ENCODE measurements at places on chromosomes 6 and 20.
A peak's percentile ranks its signal among the peaks of the same experiment; 100 is the strongest.

GRCh38 chr20:10848810-10849370 is 175.1 kb upstream of the JAG1 start:
- peak; percentile 94 for DNase-seq

DNA sequence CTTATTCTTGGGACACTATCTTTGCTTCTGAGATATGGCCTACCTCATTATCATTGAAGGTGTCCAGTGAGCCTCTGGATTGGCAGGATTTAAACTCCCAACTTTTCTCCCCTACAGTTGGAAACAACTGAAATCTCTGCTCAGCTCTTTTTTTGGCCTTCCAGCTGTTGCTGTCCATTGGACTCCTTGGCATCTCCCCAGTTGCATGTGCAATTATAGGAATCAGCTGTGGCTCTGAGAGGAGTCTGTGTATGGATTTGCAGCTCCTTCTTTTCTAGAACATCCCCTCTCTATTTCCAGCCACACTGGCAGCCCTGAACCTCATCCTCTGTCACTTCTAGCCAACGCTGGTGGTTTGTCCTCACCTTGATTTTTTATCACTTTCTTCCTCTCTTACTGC is 21.2 kb downstream of the RAB22A start:
- no peak for DNase-seq

DNA sequence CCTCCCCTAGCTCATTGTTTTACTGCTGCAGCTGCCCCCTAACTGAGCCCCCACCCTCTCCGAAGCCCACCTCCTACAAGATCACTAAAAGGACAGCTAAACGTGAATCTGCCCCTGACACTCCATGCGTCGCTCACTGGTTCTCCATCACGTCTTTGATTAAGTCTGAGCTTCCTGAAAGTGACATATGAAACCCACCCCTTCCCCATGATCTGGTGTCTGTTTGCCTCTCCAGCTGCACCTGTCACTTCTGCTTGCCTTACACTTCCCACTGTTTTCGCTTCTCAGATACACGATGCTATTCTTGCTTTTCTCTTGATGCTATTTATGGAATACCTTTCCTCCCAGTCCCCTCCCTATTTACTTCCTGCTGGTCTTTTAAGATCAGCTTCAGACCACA is 8.0 kb upstream of the PERP start:
- DNase-seq: no peak

GRCh38 chr6:157533048-157533871 is 152.3 kb downstream of the ZDHHC14 start:
- DNase-seq: no peak

GRCh38 chr20:3318226-3318884 is 79.4 kb upstream of the SLC4A11 start:
- DNase-seq: peak; percentile 17

- DNase-seq: no peak
Measured at GRCh38 chr6:118101220-118101619, 194.2 kb downstream of the SLC35F1 start.

DNA sequence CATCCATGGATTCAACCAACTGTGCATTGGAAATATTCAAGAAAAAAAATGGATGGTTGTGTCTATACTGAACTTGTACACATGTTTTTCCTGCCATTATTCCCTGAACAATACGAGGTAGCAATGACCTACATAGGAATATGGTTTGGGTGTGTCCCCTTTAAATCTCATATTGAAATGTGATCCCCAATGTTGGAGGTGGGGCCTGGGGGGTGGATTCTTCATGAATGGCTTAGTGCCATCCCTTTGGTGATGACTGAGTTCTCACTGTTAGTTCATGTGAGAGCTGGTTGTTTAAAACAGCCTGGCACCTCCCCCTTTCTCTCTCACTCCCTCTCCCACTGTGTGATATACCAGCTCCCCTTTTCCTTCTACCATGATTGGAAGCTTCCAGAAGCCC is 139.8 kb upstream of the BACH2 start:
- no peak for DNase-seq

DNA sequence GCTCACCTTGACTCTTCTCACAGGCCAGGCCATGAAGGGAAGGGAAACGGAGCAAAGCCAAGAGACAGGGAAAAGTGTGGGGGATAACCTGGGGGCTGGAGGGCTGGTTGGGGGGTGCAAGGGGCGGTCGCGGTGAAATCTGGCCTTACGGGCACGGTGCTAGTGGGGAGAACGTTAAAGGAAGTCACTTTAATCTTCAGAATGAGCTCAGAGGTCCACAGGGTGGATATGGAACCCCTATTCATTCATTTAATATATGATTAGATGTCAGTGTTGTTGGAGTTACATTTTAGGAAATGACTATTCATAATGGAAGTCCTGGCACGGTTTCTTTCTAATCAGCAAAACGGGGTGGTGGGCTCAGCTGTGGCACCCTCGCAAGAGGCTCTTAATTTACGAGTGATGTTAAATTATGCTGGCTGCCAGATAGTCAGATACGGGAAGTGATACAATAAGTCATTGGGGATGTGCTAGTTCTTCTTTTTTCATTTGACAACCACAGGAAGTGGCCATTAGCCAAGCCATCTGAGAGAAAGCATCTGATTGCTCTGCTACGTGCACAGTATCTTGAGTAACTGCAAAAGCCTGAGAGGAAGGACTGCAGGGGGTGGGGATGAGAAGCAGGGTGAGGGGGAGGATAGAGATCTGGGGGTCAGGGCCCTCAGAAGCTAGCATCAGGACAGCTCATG is 253.0 kb downstream of the QKI start:
- DNase-seq: peak; percentile 84

DNA sequence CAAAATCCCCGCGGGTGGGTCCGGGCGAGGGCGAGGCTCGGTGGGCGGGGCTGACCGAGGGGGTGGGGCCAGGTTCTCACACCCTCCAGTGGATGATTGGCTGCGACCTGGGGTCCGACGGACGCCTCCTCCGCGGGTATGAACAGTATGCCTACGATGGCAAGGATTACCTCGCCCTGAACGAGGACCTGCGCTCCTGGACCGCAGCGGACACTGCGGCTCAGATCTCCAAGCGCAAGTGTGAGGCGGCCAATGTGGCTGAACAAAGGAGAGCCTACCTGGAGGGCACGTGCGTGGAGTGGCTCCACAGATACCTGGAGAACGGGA is 809 bp downstream of the HLA-G start:
- no peak for DNase-seq

DNA sequence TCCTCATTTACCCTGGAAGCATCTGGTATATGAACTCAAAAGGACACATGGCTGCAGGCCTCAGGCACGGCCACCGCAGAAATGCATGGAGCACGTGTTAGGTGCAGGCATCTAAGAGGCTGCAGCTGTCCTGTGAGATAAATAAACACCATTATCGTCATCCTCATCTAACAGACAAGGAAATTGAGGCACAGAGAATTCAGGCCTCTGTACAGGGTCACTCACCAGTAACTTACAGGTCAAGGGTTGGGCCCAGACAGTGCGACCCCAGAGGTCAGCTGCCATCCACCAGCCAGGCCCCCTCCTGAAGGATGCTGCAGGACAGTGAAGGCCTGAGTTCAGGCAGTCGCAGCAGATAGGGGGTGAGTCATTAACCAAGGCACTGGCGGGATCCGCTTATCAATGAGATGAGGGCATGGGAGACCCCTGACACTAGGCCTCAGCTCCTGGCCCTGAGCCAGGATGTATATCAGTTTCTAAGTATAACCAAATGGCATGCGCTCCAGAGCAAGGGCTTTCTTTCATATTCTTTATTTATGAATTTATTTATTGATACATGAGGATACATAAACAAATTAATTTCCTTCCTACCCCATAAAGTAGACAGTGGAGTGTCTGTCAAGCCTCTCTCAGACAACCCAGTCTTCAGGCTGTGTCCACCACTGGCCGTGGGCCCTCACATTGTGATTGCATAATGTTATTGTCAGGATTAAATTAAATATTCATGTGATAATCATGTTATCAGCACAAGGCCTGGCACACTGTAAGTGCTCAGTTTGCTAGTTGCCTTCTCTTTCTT is 316.9 kb downstream of the QKI start:
- no peak for DNase-seq

DNA sequence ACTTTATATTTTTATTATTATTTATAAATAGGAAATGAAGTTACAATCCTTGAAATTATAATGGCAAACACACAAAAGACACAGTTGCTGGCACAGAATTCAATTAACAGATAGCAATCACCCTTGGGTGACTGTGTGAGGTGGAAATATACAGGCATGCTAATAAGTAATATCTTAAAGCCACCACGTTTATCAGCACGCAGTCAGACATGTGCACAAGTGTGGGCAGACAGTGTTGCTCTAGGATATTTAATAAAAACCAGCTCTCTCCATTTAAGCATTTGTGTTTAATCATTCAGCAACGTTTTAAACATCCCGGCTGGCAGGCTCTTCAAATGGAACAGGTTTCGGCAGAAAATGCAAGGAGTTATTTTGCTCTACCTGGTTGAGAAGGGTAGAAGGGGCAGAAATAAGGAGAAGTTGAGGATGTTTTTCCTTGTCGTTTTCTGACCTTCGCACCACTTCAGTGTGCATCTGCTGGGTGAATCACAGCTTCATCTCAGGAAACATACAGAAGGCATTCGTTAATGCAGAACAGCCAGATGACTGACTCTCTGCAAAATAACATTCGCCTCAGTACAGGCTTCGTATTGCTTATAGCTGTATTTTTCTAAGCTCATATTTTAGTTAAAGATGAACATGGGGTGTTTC is 585.1 kb downstream of the QKI start:
- peak; percentile 26 for DNase-seq

DNA sequence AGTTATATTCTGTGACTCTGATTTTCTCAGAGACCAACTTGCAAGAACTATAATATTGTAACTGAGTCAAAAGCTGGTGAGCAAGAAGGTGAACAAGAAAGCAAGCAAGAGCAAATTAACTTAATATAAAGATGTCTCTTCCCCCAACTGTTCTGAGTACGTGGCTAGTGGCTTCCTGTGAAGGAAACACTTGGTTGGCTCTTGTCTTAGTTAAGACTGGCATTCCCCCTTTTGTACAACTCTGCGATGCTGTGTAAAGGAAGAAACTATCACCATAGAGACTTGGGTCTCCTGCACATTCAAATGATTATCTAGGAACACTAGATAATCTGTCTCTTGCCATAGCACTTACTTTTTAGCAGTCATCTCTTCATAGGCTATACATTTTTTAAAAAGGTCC is 47.3 kb upstream of the TNFAIP3 start:
- DNase-seq: no peak

DNA sequence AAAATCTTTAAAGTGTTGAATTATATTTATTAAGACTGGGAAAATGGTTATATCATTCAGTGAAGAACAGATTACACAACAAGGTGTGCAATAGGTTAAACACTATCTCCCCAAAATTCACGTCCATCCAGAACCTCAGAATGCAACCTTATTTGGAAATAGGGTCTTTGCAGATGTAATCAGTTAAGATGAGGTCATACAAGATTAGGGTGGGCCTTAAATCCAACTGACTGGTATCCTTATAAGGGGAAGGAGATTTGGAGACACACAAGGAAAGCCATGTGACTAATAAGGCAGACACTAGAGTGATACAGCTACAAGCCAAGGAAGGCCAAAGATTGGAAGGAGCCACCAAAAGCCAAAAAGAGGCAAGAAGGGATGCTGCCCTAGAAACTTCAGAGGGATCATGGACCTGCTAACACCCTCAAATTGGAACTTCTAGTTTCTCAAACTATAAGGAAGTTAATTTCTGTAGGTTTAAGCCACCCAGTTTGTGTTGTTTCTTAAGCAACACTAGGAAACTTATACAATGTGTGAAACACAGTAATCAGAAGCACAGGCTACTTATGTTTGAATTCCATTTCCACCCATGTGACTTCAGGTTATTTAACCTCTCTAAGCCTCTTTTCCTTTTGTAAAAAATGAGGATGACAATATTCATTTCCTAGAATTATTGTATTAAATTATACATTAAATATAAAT is 16.9 kb downstream of the ILRUN start:
- DNase-seq: peak; percentile 46

DNA sequence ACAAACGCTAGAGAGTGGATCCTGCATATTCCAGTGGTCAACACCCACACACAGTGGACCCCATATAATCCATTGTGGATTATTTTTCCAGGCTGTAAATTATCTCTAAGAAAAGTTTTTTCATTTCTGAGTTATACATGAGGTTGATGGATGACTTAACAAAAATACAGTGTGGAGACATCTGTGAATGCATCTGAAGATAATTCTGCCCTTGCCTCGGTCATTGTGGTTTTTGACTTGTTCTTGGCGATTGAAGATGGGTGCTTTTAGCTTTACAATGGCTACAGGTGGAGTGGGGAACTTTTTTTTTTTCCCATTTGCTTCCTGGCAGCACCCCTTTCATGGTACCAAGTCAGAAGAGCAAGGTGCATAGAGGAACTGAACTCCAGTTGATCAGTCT is 242.7 kb downstream of the MYLK4 start:
- DNase-seq: no peak

DNA sequence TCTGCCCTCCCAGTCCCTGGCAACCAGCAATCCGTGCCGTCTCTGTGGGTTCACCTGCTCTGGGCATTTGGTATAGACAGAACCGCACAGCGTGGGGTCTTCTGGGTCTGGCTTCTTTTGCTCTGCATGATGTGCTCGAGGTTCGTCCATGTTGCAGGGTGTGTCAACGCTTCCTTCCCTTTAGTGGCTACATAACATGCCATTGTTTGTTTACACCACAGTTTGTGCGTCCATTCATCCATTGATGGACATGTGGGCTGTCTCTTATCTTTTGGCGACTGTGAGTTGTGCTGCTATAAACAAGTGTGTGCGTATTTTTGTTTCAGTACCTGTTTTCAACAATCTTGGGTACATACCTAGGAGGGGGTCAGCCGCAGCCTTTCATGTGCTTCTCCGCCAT is 149.5 kb upstream of the RPS6KA2 start:
- DNase-seq: no peak

GRCh38 chr20:7770578-7770977 is 169.7 kb downstream of the HAO1 start:
- DNase-seq: no peak

- DNase-seq: no peak
Measured at GRCh38 chr20:20668639-20669038, 43.8 kb downstream of the RALGAPA2 start.

DNA sequence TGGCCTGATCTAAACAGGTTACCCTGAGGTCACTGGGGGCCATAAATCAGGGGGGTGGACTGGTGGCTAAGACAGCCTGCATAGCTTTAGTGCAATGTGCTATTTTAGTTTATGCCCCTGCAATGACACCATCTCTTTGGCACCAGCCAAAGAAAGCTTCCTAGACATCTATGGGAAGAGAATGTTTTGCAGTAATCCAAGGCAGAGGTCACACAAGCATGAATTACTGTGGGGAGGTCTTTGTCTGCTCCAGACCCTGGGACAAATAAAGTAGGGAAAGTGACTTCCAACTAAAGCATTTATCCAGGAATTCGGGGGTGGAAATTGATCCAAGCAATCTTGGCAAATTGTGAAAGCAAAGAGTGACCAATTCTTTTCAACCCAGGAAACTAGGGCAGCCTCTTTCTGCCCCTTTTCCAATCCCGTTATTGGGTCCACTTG is 5.3 kb downstream of the RIPOR2 start:
- peak; percentile 82 for DNase-seq

Data from fibroblast of upper back skin (primary cell).